ENCODE measurements at places on chromosomes 13 and 19. TPM values are rescaled to one million over a fixed set of nuclear protein-coding genes. Genes with fewer than 3 reads are reported as not detected.

GRCh38 chr13:73924607-73925006 is 209.6 kb downstream of the KLF12 start:
- no peak for DNase-seq

DNA sequence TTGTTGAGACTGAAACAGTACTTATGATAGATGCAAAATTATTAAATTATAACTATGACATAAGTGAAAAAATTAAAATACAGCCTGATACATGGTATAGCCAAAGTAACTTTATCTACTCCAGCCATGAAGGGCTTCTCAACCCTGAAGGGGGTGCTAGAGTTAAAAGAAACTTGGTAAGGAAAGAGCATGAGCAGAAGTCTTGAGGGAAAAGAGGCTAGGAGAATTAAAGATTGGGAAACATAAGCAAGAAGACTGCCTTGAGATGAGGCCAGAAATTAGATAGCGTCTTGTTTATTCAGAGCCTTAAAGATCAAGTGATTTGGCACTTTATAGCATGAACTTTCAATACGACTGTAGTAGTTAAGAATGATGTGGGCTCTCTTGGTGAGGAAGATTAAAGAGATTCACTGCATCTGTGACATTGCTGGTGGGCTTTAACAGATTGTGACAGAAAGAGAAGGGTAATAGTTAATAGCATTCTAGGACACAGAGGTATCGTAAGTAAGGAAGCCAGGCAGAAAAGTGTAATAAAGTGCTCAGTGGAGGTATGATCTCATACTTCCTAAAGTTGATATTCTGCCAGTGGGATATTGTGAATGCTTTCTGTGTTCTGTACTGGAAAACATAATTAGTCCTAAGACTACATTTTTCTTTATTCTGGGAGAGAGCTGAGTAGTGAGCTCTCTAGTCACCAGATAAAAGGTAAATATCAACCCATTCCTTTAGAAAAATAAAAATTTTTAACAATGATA is 385.4 kb upstream of the PRR20A start:
- no peak for DNase-seq

UQCR11 gene
- polyA plus RNA-seq, result 144 TPM

DNA sequence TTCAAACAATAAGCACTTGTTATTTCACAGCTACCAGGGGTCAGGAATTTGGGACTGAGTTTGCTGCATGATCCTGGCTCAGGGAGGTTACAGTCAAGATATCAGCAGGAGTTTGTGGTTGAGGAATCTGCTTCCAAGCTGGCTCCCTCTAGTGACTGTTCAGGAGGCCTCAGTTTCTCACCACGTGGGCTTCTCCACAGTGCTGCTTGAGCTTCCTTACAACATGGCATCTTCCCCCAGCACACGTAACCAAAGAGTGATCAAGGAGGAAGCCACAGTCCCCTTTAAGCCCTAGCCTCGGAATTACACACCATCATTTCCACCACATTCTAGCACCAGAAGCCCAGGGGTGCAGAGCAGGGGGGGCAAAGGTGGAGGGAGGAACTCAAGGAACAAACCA is 28.8 kb downstream of the CELF5 start:
- DNase-seq, result no peak

NBEA gene
- 16.9 TPM for polyA plus RNA-seq

DNA sequence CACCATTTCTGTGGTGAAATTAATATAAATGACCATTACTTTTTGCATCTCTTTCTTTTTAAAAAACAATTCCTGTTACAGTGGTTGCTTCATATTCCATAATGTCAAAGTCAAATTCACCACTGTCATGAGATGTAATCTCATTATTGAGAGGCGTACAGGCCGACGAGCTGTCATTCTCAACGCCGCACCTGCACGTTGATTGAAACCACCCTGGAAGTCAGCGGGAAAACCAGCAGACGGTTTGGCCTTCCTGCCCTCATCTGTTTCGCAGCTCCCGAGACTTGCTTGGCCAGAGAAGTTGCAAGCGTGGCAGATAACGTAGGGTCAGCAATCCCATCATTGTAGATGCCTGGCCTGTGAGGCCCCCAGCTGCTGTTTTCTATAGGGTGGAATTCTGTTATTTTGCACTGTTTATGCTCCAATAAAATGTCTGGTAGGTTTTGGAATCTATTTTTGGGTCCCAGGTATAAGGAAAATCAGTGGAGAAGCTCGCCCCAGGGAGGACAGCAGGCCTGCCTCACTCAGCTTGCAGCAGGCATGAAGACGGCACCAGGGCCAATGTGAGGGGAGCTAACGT is 153.4 kb downstream of the SOX1 start:
- no peak for DNase-seq
